Vein endothelial cell (primary cell): ENCODE measurements at places on chromosomes 2 and 18. TPM values are rescaled to one million over a fixed set of nuclear protein-coding genes. Genes with fewer than 3 reads are reported as not detected.

Gene SLC19A3
- total RNA-seq: 0.33 TPM in 1 of 2 replicates, not detected in the other

Gene MEP1B
- not detected in 2 replicates for total RNA-seq

Gene MYO3B
- total RNA-seq: under 0.01 TPM in 2 replicates

Gene SRD5A2
- not detected in 2 replicates for total RNA-seq

Gene TCF7L1
- total RNA-seq: 6.2 and 8.3 TPM in 2 replicates

Gene IL36B
- not detected in 2 replicates for total RNA-seq

Gene RNF144A
- 22.2 and 31.6 TPM in 2 replicates for total RNA-seq

Gene COPS8
- 91.1 and 106 TPM in 2 replicates for total RNA-seq

Gene CXCR1
- not detected in 2 replicates for total RNA-seq

Gene TPO
- total RNA-seq: not detected in 2 replicates

Gene CHCHD5
- total RNA-seq: 8.5 and 9.1 TPM in 2 replicates

Gene EMILIN2
- 3.3 and 4.6 TPM in 2 replicates for total RNA-seq

Gene PLA2R1
- 13.8 and 32.0 TPM in 2 replicates for total RNA-seq

Gene GALR1
- not detected in 2 replicates for total RNA-seq

Gene NTSR2
- not detected in 2 replicates for total RNA-seq

Gene PROKR1
- under 0.01 TPM in 1 of 2 replicates, not detected in the other for total RNA-seq

Gene AKAIN1
- total RNA-seq: not detected in 2 replicates

Gene TMEM178A
- 1.3 TPM in 1 of 2 replicates, not detected in the other for total RNA-seq

Gene ACMSD
- total RNA-seq: not detected in 2 replicates

Gene GMPPA
- total RNA-seq: 33.9 and 40.2 TPM in 2 replicates

Gene PLB1
- 0.33 and 0.57 TPM in 2 replicates for total RNA-seq

Gene GPR17
- total RNA-seq: not detected in 2 replicates

Gene CBLN2
- total RNA-seq: 0.19 and 0.98 TPM in 2 replicates

Gene STARD6
- 0.29 and 0.33 TPM in 2 replicates for total RNA-seq

Gene RAB6C
- not detected in 2 replicates for total RNA-seq

Gene FBXO48
- 0.33 and 0.48 TPM in 2 replicates for total RNA-seq

Gene RNMT
- 23.5 and 29.0 TPM in 2 replicates for total RNA-seq

Gene CRIM1
- total RNA-seq: 796 and 1,217 TPM in 2 replicates

Gene XDH
- not detected in 2 replicates for total RNA-seq

Gene ACOXL
- not detected in 2 replicates for total RNA-seq

Gene KHK
- total RNA-seq: 0.98 and 2.6 TPM in 2 replicates

Gene FOXI3
- not detected in 2 replicates for total RNA-seq

Gene COL6A3
- total RNA-seq: 4.6 and 25.7 TPM in 2 replicates

Gene UPP2
- total RNA-seq: not detected in 2 replicates

Gene CRYGC
- total RNA-seq: not detected in 2 replicates

Gene NEUROD1
- not detected in 2 replicates for total RNA-seq

Gene HIBCH
- 9.5 and 14.2 TPM in 2 replicates for total RNA-seq

Gene SERPINB10
- not detected in 2 replicates for total RNA-seq

Gene PSMG2
- 80.4 and 89.7 TPM in 2 replicates for total RNA-seq

Gene GPR45
- total RNA-seq: not detected in 2 replicates

Gene OR6B2
- not detected in 2 replicates for total RNA-seq

Gene PLGLB2
- total RNA-seq: 1.5 and 2.0 TPM in 2 replicates

Gene ABCB11
- total RNA-seq: 0.57 and 0.98 TPM in 2 replicates

Gene NGEF
- 0.10 TPM in 1 of 2 replicates, not detected in the other for total RNA-seq

Gene GALNT5
- not detected in 2 replicates for total RNA-seq

Gene SERPINB11
- total RNA-seq: not detected in 2 replicates

Gene NYAP2
- not detected in 2 replicates for total RNA-seq

Gene FMNL2
- 36.9 and 50.9 TPM in 2 replicates for total RNA-seq

Gene PID1
- under 0.01 and 0.48 TPM in 2 replicates for total RNA-seq

Gene GRHL1
- total RNA-seq: 0.57 and 0.65 TPM in 2 replicates

Gene SYT4
- total RNA-seq: not detected in 2 replicates

Gene LINC00305
- total RNA-seq: not detected in 2 replicates

Gene NRP2
- total RNA-seq: 272 and 443 TPM in 2 replicates
